ENCODE measurements at places on chromosomes 4 and X.

DNA sequence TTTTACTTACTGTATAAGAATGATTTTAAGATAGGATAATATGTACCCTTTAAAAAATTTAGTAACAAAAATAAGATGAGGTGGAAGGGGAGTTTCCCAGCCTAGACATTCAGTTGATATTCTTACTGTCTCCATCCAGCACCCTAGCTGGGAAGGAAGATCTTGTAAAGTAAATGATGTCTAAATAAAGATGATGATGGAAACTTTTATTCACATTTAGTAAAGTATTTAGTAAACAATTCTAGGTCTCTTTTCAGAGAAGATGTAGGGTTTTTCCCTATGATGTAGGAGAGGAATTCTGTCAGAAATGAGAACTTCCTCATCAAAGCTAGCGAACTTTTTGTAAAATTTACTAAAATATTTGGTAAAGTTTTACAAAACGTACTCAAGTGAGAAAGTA, 136.8 kb downstream of the RAPGEF2 start:
- DNase-seq: no peak

DNA sequence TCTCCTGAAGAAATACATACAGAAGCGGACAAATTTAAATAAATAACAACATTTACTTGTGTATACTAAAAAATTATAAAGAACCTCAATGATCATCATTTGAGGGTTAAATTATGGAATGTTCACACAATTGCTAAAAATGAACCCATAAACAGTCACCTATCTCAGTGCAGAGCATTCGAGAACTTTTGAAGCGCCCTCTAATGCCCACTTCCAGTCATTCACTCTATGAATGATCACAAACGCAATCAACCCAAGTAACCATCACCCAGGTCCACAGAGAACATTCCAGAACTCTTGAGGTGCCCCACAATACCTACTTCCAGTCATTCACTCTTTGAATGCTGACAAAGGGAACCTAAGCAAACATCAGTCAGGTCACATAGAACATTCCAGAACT, 103.5 kb upstream of the PLAC1 start:
- DNase-seq: no peak

GRCh38 chrX:68648960-68649359, 1.5 kb downstream of the STARD8 start:
- no peak for DNase-seq

GRCh38 chr4:118077767-118078105, 43.5 kb downstream of the NDST3 start:
- no peak for DNase-seq

DNA sequence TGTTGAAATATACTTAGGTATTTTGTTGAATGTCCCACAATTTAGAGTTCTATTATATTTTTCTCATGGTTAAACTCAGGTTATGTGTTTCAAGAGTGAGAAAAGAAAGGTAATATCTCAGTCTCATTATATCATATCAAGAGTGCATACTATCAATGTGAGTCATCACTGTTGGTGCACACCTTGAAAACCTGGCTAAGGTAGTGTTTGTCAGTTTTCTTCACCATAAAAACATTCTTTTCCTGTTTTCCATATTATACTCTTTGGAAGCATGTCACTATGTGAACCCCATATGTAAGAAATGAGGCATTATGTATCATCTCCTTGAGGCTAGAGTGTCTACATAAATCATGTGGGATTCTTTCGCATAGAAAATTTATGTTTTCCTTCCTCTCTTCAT, 307.6 kb upstream of the CTSO start:
- no peak for DNase-seq

- DNase-seq: no peak
These were observed 1.4 kb upstream of the DHRSX start for GRCh38 chrX:2502120-2502667.

DNA sequence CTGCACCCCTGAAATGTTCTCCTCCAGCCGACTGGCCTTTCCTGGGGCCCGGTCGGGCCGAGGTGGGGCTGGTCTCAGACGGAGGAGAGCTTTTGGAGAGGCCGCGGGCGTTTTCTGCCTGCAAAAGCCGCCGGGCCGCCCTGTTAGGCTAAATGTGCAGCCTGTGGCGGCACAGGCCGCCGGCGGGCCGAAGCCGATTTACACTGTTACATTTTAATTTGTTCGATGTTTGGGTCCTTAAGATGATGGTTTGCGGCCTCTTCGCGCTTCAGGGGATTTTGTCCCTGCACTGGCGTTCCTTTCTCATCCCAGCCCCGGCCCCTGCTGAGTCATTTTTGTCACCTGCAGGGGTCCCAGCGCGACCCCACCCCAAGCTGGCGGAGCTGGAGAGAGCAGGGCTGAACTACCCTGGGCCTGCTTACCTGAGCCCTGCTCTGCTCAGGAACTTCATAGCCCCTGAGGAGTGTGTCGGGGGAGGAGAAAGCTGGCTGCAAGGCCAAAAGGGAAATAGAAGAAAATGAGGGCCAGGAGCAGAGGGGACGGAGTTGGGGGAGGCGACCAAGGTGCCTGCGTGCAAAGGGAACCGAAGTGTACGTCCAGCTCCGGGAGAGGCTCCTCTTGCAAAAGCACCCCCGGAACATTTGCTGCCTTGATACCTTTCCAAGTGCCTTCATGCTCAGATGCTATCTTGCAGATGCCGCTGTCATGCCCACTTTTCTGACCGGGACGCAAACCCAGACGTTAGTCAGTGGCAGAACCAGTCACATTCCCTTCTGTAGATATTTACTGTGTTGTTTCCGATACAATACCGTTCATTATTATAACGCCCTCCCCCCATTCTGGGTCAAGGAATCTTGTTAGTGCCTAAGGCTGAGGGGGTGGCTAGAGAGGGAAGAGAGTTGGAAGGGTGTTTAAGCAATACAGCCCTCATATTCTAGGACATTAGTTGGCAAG, 977 bp upstream of the RBBP7 start:
- DNase-seq: no peak

- no peak for DNase-seq
These were observed 212.4 kb downstream of the ARHGAP10 start for GRCh38 chr4:147944249-147944648.
